ENCODE measurements at places on chromosomes 3 and 15.

- DNase-seq: no peak
Observed at GRCh38 chr3:11379824-11380701, 107.9 kb downstream of the ATG7 start.

- no peak for DNase-seq
Observed at GRCh38 chr3:15809313-15809712, 11.5 kb upstream of the ANKRD28 start.

DNA sequence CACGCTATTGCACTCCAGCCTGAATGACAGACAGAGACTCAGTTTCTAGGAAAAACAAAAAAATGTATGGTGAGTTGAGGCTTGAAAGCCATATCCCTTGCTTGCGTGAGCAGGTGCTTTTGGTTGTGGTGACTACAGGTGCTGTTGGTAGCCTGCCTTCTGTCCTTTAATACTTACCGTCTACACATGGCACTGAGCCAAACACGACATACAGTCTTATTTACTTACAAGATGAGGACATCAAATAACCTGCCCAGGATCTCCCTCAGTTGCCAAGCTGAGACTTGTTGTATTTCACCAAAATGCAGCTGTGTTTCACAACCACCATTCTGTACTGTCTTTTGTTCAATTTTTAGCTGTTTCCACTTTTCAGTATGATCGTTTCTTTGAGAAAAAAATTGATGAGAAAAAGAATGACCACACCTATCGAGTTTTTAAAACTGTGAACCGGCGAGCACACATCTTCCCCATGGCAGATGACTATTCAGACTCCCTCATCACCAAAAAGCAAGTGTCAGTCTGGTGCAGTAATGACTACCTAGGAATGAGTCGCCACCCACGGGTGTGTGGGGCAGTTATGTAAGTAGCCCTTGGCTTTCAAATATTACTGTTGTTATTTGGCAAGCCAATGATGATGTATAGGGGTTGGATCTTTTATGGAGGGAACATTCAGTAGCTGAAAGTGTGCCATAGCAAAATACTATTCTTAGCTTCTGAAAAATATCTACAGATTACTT, 6.5 kb downstream of the ALAS1 start:
- DNase-seq: no peak

GRCh38 chr15:81043281-81043934, 42.7 kb downstream of the TLNRD1 start:
- no peak for DNase-seq

GRCh38 chr3:124178531-124178930, 186.6 kb upstream of the ROPN1 start:
- DNase-seq: no peak

GRCh38 chr3:53803124-53803815, 42.9 kb downstream of the CHDH start:
- no peak for DNase-seq

DNA sequence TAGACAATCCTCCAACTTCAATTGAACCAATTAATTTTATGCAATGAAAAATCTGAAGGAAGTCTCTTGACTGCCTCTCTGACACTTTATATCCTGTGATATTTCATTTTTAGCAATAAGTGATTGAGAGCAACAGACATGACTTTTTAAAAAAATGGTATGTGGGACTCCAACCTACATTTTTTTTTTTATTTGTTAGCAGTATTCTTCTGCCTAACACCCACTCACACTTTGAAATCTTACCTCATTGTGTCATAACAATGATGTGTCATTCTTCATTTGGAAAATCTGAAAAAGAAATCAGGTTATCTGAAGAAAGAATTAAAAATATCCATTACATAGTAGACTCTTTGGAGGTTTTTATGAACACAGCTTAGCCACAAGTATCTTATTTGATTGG, 541.3 kb upstream of the KCNMB2 start:
- no peak for DNase-seq

- DNase-seq: no peak
Observed at GRCh38 chr15:92616621-92617548, 38.7 kb downstream of the FAM174B start.

DNA sequence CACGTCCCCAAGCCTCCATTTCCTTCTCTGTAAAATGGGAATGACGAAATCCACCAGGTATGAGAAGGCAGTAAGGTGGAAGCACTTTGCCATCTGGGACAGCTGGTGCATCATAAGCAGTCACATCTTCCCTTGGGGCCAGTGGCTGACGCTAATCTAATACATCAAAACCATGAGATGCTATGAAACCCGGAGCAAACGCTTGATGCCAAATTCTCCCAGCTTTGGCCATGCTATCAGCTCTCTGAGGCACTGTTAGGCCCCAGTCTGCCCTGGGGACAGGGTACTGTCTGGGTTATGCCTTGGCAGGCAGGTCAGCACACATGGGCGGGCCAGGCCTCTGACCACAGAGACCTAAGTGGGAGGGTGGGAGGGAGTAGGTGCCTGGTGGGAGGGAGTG, 66.1 kb downstream of the ADAMTS17 start:
- DNase-seq: no peak

DNA sequence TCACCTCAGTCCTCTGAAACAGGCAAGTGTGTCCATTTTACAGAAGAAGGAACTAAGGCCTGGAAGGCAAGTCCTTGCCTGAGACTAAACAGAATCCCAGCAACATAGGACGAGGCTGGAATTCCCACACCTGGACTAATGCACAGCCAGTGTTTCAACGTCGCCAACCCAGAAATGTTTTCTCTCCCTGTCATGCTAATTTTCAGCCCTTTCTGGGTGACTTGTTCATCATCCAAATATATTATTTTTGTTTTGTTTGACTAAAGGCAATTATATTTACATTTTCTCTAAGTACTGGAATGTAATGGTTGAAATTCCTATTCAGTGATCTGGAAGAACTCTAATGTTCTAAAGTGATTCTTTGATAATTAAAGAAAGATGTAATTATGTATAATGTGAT, 51.8 kb downstream of the BTD start:
- DNase-seq: no peak

DNA sequence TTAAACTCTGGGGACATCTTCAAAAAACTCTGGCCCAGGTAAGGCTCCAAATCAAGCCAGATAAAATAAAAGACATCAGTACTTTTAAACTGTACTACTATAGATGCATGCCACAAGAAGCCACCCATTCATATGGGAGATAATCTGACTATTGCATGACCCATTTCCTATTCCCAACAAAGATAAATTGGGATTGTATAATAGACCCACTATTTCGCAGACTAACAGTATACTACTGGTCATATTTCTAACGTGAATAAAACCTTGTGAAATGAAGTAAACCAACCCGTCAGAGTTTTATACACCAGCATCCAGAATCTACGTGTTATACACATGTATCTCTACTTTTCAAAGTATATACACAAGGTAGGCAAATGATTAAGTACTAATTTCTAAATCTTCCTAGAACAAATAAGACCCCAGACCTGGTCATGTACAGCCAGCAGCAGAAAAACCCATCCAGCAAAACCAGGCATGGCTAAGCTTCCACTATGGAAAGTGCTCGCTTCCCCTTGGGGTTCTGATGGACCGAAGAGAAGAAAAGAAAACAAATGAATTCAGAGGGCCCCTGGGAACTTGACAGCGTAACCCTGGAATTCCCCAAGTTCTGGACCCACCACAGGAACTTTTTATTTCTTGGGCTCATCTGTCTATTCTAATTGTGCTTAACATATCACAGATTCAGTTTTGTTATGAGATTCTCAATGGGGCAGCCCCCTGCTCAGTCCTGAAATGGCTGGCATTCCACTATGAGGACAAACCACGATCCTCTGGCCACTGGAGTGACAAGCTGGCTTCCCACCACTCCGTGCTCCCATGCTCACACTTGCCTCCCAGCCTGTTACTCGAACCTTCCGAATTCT, 69.1 kb downstream of the MB21D2 start:
- DNase-seq: no peak

GRCh38 chr3:148992027-148992634, 791 bp downstream of the GYG1 start:
- DNase-seq: peak; percentile 9

DNA sequence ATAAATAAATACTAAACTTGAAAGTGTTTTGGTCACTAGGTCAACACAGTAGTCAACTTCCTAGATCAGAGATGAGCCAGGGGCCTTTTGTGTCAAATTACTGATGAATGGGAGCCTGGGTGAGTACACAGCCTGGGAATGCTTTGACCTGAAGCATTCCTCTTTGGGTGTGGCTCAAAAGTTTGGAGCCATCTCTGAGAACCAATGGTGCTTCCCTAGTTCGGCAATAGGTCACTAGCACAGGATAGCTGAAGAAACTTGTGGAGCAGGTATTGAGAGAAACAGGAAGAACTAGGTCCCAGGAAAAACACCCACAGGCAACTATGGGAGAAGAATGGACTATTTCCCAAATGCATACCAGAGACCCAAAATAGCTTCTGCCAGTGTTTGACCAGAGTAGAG, 56.6 kb upstream of the PLXND1 start:
- no peak for DNase-seq

DNA sequence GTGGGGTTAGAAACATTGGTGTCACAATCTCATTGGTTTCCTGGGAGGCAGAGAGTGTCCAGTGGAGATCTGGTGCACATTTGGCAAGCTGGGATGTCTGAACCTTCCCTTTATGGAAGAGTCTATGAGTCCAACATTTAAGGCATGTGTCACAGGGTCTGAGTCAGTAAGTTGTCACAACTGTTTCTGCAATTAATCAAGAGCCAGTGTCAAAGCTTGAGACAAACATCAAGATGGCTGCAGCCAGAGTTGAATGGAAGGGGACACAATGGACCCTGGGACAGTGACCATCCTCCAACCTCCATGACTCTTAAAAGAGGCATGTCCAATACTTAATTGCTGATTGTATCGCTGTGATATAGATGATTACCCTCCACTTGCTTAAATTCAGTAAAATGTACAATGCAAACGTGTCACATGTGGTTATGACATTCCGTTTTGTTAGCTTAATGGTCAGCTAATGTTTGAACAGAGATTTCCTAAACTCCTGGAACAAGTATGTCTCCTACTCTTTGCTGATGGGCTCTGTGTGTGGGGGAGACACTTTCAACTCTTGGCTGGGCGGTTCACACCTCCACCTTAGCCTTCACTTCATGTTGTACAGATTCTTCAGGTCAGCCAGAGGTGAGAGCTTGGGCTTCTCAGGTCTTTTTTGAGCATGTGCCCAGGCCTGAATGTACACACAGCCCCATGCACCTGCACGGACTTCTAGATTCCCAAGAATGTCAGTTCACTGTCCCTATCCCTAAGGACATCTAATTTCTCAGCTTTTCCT, 79.9 kb upstream of the PRR23E start:
- DNase-seq: no peak

DNA sequence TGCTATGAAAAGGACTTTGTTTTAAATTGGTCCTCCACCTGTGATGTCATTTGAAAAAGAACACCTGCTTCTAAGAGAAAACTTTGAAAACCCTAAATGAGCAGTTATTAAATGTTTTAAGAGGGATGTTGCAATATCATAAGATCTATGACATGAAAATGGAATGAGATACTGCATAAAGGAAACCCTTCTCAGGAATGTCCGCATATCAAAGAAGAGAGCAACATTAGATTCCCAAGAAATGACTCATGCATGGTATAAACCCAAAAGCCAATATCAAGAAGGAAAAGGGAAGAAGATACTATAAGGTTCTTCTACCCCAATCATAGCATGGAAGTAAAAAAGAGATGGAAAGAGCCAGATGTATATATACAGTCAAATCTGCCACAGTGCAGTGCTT, 627.5 kb upstream of the LMCD1 start:
- no peak for DNase-seq
